Activated naive CD8-positive, alpha-beta T cell treated with anti-CD3 and anti-CD28 coated beads, Interleukin-2, amount 10 ng/mL, durations not matched to agents 7 days and 5 days (primary cell): ENCODE measurements at places on chromosomes 6 and 20. TPM values are rescaled to one million over a fixed set of nuclear protein-coding genes. Genes with fewer than 3 reads are reported as not detected.

The MYB gene
- 8.8 TPM for total RNA-seq

GRCh38 chr6:137792160-137793033 lies 74.7 kb upstream of the TNFAIP3 start:
- peaks cover 5% of the 10 kb centered on the region for H3K36me3 ChIP-seq
- H3K27me3 ChIP-seq = no peaks in the 10 kb centered on the region
- no peak for DNase-seq

The PLCB1 gene
- total RNA-seq = 6.1 TPM

DNA sequence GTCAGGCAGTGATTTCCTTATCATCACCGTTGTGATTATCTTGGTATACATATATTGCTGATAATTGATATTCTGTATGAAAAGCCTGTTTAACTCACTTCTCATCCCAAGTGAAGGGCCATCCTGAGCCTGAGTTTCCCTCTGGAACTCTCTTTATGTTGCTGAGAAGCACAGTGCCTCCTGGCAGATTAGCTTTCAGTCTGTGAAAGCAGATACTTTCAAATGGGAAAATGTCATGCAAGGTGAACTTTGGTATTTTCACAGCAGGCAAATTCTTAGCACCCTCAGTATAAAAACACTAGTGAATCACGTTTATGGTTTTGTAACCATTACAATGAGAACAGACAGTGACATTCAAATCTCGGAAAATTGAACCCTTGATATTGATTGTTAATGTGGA lies 151.6 kb downstream of the PRIM2 start:
- no peak overlapping the region for H3K4me3 ChIP-seq
- H3K27ac ChIP-seq = no peak overlapping the region
- H3K4me1 ChIP-seq = no peaks in the 10 kb centered on the region
- no peaks in the 10 kb centered on the region for H3K27me3 ChIP-seq
- peaks cover 12% of the 10 kb centered on the region for H3K36me3 ChIP-seq

- H3K4me3 ChIP-seq = no peak overlapping the region
- peaks cover 54% of the 10 kb centered on the region for H3K27me3 ChIP-seq
- H3K27ac ChIP-seq = no peak overlapping the region
These were observed 4.1 kb upstream of the MATN4 start for GRCh38 chr20:45312241-45312640.

DNA sequence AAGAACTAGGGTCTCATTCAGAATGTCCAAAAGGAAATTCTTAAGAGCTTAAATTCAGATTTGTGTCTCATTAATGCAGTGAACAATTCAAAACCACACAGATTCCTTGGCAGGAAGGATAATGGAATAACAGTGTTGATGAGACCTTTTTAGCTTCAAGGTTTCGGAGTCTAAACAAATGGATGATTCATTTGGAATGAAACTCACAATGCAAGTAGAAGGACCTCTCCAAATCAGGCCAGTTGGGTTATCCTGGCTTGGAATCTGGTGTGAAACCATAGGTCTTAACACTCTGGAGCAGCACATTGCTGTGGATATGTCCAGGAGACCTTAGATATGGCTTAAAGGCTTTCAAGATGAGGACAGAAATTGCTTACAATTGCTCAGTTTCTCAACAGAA lies 44.9 kb downstream of the KCTD20 start:
- H3K4me3 ChIP-seq = no peak overlapping the region
- H3K36me3 ChIP-seq = peaks cover 39% of the 10 kb centered on the region
- peaks cover 2% of the 10 kb centered on the region for H3K4me1 ChIP-seq
- H3K27me3 ChIP-seq = no peaks in the 10 kb centered on the region

The CLIC5 gene
- 6.4 TPM for total RNA-seq
